GM13977 (cell line): ENCODE measurements at places on chromosomes 7 and 10.

- DNase-seq = no peak
These were observed 96.5 kb downstream of the PTPRN2 start for GRCh38 chr7:158491094-158491493.

DNA sequence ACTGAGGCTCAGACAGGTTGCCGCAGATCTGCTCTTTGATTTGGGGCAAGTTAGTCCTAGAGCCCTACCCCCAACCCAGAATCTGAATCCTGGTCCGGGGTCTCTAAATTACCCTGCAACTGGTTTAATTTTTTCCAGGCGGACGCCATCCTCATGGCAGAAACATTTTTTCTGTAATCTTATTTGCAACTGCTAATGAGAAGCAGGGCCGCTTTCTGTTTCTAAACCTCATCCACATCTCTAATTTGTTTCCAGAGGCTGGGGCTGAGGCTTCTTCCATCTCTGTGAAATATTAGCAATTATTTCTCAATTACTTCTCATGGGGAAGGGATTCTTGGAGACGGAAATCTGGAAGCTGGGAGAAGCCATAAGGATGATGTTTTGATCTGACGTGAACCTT, 261.6 kb downstream of the RPS24 start:
- no peak for DNase-seq

GRCh38 chr10:5655121-5655520, 11.3 kb downstream of the ASB13 start:
- no peak for DNase-seq

DNA sequence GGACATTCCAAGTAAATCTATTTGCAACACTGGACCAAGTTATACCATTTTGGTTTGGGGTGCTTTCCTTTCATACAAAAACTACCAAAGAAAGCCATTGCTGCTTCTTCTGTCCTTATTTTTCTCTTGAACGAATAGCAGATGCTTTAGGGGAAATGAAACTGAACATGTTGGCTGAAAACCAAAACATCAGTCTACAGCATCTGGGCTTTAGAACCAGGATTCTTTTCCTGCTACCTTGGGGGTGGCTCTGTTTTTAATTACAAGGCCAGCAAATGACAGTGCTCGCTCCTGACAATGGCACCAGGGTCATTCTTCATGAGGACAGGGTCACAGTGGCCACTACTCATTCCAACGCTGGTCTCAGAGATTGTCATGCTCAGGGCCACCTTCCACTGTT, 80.3 kb downstream of the WDR11 start:
- no peak for DNase-seq

- DNase-seq = no peak
These were observed 3.2 kb upstream of the NRBF2 start for GRCh38 chr10:63129888-63130287.

GRCh38 chr10:118850418-118851061, 95.8 kb upstream of the CACUL1 start:
- DNase-seq = peak; percentile 63
